ENCODE measurements at places on chromosomes 11 and 22.

DNA sequence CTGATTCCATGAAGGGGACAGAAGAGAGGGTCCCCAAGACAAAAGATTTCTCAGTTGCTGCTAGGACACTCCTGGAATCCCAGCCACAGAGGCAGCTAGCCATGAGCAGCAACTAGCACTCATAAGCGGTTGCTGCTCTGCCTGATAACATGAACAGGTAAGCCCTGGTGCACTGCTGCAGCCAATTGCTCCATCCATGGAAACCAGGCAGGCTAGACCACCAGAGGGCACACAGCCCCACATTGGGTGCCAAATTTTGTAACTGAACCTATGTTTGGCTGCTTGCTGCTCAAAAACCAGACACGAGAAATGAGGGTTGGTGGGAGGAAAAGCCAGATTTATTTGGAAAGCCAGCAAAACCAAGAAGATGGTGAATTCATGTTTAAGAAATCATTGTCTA is 21.9 kb upstream of the QSER1 start:
- no peak for DNase-seq

GRCh38 chr11:121464352-121464946 is 11.7 kb upstream of the SORL1-AS1 start:
- DNase-seq, result peak; percentile 88

DNA sequence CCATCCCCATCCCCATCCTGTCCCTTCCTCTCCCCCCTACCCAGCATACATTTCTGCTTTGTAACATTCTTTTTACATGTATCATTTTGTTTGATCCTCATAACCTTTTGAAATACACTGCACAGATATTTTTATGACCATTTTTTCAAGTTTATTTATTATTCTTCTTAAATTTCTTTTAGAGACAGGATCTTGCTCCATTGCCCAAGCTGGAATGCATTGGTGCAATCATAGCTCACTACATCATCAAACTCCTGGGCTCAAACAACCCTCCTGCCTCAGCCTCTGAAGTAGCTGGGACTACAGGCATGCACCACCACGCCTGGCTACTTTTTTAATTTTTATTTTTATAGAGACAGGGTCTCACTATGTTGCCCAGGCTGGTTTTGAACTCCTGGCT is 99.4 kb upstream of the AKIP1 start:
- no peak for DNase-seq

DNA sequence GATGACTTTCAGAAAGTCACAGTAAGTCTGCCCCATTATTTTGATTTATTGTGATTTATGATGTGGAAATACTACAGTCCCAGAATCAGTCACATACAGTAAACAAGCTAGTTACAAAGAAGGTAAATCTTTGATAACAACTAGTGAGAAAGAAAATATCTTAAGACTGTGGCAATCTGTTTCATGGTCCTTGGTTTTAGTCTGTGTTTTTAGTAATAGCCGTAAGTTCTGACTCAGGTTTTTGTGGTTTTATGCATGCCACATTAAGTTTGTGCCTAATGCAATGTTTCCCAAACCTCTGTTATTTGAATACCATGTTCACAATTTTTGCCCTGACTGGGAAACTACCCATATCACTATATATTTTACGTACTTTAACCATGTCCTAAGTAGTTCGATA is 6.7 kb downstream of the CEP295 start:
- DNase-seq, result no peak

- DNase-seq, result no peak
These were observed 42.8 kb downstream of the WNT7B start for GRCh38 chr22:45934168-45934564.

GRCh38 chr11:567011-567628 is 6.3 kb downstream of the RASSF7 start:
- no peak for DNase-seq

- peak; percentile 83 for DNase-seq
These were observed 725 bp downstream of the ARHGAP42 start for GRCh38 chr11:100687630-100688395.

DNA sequence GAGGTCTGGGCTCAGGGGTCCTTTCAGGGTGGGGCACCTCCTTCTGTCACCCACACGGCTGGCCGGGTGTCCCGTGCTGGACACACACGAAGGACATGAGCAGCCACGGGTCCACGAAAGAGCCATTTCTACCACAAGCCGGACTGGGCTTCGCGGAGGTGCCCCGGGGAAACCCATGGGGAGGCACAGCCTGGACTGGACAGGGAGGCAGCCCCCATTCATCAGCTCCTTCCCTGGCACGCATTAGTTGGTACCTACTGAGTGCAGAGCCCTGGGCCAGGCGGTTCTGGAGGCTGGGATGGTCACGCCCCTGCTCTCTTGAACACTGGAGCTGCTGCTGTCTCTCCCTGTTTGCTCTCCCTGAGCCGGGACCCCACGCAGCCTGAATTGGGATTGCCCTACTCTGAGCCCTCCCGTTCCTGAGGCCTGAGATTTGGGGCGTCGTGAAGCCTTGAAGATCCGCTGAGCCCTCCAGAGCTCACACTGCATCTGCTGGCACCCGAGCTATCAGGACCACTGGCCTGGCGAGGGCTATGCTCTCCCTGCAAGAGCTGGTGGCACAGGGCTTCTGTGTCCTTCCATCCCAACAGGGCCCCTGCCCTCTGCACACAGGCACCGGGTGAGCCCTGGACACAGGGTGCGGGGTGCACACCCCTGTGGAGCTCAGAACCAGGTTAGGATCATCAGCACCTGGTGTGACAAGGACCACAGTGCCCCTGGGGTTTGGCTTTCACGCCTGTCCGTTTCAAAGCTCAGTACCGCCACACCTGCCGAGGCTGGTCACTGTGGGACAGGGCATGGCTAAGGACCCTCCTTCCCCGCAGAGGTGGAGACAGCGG is 84.6 kb downstream of the MYEOV start:
- no peak for DNase-seq

GRCh38 chr11:59172345-59173079 is 580 bp downstream of the DTX4 start:
- peak; percentile 25 for DNase-seq

DNA sequence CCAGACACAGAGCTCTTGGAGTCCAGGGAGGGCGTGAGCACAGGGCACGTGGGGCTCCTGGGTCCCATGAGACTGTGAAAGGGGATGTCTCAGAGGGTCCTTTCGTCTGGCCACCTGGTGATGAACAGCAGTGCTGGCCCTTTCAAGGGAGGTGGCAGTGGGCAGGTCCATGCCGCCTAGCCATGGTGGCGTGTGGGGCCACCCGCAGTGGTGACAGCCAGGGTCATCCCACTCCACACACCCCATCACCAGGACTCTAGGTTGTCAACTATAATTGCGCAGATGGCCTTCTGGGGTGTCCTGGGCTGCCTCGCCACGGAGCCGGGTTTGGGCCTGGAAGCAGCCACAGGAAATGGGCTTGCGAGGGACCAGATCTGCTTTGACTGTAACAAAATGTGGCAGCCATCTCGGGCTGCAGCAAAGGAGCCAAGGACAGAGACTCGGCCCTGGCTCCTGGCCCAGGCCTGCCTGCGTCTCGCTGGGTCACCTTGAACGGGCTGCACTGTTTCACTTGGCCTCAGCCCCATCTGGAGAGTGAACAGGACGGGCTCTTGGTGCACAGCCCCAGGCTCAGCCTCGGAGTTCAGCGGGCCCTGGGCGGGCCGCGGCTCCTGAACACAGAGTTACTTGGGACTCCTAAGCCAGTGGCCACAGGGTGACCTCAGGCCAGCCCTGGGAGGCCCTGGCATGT is 1350.5 kb downstream of the BRD1 start:
- no peak for DNase-seq

DNA sequence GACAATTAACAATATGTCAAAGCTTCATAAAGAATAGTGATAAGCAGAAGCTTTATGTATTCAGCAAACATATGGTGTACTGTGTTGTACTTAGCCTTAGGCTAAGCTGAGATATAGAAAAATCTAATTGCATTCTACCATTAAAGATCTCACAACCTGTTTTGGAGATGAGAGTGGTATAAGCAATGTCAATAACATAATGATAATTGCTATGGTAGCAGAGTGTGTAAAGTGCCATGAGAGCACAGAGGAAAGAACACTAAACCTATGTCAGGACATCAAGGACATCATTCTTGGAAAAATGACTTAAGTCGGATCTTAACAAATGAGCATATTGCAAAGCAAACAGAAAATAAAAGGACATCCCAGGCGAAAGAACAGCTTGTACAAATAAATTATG is 28.6 kb upstream of the ANGPTL5 start:
- no peak for DNase-seq

- DNase-seq, result no peak
These were observed 40.4 kb downstream of the SLCO2B1 start for GRCh38 chr11:75191330-75191717.

DNA sequence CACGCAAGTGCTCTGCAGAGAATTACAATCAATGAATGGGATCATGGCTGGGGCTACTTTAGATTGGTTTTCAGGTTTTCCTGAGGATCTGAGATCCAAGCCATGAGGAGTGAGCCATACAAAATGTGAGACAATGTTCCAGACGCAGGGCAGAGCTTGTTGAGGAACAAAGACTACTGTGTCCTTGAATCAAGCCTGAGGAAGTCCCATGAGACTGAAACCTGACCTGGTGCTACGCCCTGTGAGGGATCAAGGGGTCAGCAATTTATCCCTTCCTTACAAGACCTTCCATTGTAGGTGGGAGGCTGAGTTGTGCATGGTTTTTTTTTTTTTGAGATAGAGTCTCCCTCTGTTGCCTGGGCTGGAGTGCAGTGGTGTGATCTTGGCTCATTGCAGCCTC is 2.1 kb downstream of the INCENP start:
- peak; percentile 19 for DNase-seq

DNA sequence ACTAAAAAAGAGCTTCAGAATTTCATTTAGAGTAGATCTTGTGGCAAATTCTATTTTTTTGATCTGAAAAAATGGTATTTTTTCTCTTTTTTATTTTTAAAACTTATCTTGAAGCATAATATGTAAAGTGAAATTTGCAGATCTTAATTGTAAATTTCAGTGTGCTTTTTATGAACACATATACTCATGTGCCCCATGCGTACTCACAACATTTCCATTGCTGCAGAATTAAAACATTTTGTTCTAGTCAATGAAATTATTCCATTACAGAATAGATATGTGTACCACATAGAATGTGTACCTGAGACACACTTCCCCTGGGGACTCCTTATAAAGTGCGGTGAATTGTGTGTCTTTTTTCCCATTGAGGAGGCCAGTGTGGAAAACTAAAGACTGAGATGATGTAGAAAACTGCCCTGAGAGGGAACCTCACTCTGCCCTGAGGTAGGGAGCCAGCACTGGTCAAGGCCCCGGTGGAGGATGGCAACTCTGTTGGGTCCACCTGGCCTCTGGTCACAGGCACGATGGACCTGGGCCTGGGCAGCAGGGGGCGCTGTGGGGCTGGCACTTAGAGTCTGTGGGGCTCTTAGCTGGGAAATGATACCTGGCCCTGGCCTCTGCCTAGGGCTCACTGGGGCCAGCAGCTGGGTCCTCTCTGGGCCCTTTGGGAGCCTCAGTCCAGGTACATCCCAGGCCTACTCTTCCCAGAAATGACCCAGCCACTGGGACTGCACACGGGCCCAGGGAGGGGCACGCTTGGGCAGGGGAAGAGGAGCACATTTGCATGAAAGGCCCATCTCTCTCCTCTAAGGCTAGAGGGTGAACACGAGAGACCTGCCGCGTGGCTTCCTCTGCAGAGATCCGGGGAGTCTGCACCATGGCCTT is 77.9 kb upstream of the TOP3B start:
- DNase-seq, result peak; percentile 26

DNA sequence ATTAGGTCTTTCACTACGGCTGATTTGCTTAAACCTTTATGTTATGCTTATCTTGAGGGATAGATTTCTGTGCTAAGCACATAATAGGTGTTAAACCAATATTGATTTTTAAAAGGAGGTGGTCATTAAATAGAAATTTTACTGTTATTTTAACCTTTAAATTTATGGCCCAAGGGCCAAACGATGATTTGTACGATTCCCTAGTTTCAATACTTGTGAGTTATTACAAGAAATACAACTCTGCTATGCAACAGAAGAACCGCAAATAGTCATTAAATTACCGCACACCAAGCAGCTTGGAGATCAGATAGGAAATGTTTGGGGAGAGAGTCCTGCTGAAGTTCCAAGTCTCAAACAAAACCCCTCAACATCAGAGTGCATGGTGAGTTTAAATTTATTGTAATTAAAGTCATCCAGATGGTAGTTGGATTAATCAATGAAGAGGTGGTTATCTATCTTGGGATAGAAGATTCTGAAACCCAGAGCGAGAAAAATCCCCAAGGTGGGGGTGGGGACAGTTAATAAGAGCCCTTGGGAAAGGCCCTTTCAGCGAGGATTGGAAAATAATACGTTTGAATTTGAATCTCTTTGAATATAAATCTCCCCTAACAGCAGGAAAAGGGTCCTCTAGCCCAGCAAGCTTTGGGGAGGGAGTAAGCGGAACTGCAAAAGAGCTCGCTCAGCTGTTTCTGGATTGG is 805 bp upstream of the QSER1 start:
- no peak for DNase-seq

- no peak for DNase-seq
These were observed 1.0 kb downstream of the PHETA2 start for GRCh38 chr22:42074846-42075676.

GRCh38 chr22:29074276-29074772 is 1.5 kb downstream of the KREMEN1 start:
- DNase-seq, result peak; percentile 43

DNA sequence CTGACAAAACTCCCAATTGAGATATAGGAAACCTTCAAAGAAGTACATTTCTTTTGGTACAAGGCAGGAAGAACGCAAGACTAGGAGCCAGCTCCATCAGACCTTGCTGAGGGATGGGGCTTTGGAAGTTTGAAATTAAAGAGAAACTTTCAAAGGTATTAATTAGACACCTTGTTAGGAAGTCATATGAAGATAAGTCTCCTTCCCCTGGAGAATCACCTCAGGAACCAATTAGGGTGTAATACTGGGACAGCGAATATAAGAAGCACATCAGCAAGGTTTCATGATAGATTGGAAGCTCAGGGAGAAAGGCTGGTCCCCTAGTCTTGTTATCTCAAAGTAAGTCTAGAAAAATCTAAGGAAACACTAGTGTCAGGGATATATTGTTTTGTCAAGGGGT is at the start of gene OR9Q2:
Gene OR9Q2 (plus strand): TSS at position 301 of the 400 bp plus-strand sequence. CDS start 1,421 bp downstream, outside the sequence.
- no peak for DNase-seq

DNA sequence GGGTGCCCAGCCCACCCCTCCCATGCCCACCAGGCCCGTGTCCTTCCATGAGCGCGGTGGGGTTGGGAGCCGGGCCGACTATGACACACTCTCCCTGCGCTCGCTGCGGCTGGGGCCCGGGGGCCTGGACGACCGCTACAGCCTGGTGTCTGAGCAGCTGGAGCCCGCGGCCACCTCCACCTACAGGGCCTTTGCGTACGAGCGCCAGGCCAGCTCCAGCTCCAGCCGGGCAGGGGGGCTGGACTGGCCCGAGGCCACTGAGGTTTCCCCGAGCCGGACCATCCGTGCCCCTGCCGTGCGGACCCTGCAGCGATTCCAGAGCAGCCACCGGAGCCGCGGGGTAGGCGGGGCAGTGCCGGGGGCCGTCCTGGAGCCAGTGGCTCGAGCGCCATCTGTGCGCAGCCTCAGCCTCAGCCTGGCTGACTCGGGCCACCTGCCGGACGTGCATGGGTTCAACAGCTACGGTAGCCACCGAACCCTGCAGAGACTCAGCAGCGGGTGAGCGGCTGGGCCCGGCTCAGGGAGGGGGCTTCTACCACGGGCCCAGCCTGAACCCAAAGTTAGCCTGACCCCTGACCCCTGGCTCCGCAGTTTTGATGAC is 3.0 kb downstream of the PKP3 start:
- DNase-seq, result peak; percentile 87

Data from foreskin fibroblast (primary cell).